ENCODE measurements at places on chromosomes 5 and 9. TPM values are rescaled to one million over a fixed set of nuclear protein-coding genes. Genes with fewer than 3 reads are reported as not detected.
A peak's percentile ranks its signal among the peaks of the same experiment; 100 is the strongest.

- no peak for DNase-seq
- H3K27ac ChIP-seq = no peak overlapping the region
- H3K4me1 ChIP-seq = no peaks in the 10 kb centered on the region
- H3K27me3 ChIP-seq = no peaks in the 10 kb centered on the region
These were observed 9.3 kb upstream of the SLC36A3 start for GRCh38 chr5:151312756-151313324.

DNA sequence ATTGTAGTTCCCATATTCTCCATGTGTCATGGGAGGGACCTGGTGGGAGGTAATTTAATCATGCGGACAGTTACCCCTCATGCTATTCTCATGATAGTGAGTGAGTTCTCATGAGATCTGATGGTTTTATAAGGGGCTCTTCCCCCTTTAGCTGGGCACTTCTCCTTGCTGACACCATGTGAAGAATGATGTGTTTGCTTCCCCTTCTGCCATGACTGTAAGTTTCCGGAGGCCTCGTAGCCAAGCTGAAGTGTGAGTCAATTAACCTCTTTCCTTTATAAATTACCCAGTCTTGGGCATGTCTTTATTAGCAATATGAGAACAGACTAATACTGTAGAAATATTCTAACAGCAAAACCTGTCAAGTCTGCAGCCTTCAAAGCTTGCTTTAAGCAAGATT is 293.2 kb downstream of the CTNND2 start:
- no peak overlapping the region for H3K27ac ChIP-seq
- H3K4me3 ChIP-seq = no peak overlapping the region

The TAS2R1 gene
- 0.22 TPM for total RNA-seq

DNA sequence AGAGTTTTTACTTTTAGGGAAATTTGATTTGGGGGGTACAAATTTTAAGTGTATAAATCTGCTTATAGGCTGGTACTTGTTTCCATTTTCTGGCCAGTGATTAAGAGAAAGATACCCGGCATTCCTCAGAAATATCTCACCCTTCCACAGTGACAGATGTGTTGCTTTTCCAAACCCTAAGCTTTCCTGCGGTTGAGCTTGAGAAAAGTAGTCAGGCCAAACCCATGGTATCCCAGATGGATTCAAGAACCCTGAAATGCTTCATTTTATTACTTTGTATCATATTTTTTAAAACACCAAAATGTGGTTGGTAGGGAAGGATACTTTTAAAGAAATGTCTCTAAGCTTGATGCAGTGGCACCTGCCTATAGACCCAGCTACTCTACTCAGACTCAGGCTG is 23.5 kb downstream of the SPTAN1 start:
- peak overlapping the region; percentile 63 for H3K27ac ChIP-seq
- H3K36me3 ChIP-seq = peaks cover 43% of the 10 kb centered on the region
- H3K4me3 ChIP-seq = no peak overlapping the region

GRCh38 chr5:52269401-52269800 is 518.3 kb upstream of the ITGA1 start:
- H3K27me3 ChIP-seq = no peaks in the 10 kb centered on the region
- no peaks in the 10 kb centered on the region for H3K36me3 ChIP-seq
- H3K4me1 ChIP-seq = no peaks in the 10 kb centered on the region
- no peak overlapping the region for H3K27ac ChIP-seq

DNA sequence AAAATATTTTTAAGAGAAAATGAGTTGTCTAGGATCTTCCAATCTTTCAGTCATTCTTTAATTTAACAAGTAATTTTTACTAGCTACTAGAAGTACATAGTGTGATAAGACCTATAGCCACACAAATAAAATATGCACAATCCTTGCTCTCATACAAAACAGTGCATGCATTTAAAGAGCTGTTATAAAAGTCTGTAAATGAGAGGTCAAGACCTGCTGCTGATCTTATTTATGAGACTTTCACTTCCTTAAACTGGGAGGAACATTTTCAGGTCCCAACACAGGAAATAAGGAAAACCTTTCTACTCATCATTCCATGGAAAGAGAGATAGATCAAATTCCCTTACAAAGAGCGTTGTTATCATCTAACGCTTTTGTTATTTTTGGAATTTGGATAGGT is 54.2 kb upstream of the PAM start:
- H3K27me3 ChIP-seq = no peaks in the 10 kb centered on the region
- H3K4me3 ChIP-seq = no peak overlapping the region
- DNase-seq = no peak
- no peaks in the 10 kb centered on the region for H3K36me3 ChIP-seq
- H3K4me1 ChIP-seq = no peaks in the 10 kb centered on the region

The PRDM9 gene
- total RNA-seq = not detected

GRCh38 chr5:56807679-56808078 is 7.7 kb upstream of the MAP3K1 start:
- H3K4me1 ChIP-seq = no peaks in the 10 kb centered on the region
- H3K36me3 ChIP-seq = no peaks in the 10 kb centered on the region
- H3K27ac ChIP-seq = no peak overlapping the region

DNA sequence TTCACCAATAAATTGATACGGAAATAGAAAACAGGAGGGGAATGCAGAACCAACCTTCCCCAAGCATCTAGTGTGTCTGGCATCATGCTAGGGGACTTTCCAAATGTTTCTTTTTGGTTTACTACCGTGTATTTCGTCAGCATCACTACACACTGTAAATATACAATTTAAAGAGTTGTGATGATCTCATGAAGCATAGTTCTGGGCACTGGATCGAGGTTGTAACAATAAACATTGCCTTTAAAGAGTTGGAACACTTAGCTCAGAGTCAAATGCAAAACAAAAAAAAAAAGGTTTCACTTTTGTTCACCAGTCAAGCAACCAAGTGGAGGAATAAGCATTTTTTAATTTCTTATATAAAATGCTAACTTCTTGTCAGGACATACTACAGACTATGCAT is 2.9 kb upstream of the SCAI start:
- H3K27me3 ChIP-seq = no peaks in the 10 kb centered on the region
- no peak overlapping the region for H3K4me3 ChIP-seq
- H3K27ac ChIP-seq = no peak overlapping the region
- no peak for DNase-seq
